GM12864 (cell line): ENCODE measurements at places on chromosomes 5 and 9.

DNA sequence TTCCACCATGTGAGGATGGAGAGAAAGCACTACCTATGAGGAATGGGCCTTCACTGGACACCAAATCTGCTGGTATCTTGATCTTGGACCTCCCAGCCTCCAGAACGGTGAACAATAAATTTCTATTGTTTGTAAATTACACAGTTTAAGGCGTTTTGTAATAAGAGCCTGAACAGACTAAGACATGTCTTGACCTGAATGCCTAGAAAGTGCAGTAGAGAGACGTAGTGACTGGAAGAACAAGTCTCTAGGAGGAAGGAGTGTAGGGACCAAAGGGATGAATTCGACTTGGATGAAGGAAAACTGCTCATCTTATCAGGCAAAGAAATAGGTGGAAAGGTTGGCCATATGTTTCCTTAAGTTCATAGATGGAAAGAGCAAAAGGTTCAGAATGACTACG lies 309.8 kb upstream of the RGMB start:
- no peak for DNase-seq

DNA sequence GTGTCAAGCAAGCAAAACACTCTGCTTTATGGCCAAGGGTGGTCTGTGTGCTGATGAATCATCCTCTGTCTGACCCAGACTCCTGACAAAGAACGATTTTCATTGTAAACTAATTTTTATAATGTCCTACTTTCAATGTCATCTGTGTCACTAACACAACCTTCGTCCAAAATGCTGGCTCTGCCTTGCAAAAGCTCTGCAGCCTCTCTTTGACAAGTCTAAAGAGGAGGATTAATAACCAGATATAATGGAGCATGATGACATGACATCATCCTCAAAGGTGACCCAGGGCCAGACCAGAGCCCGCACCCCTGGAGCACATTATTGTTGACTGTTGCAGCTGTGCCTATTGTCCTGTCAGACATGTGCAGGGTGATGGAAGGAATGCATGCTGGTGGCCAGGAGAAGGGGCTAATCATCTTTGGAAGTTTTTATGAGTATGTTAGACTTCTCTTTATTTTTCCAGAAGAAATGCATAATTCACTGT lies 589.4 kb downstream of the NR2F1-AS1 start:
- no peak for DNase-seq

GRCh38 chr5:40406741-40407211 lies 272.9 kb upstream of the PTGER4 start:
- no peak for DNase-seq

DNA sequence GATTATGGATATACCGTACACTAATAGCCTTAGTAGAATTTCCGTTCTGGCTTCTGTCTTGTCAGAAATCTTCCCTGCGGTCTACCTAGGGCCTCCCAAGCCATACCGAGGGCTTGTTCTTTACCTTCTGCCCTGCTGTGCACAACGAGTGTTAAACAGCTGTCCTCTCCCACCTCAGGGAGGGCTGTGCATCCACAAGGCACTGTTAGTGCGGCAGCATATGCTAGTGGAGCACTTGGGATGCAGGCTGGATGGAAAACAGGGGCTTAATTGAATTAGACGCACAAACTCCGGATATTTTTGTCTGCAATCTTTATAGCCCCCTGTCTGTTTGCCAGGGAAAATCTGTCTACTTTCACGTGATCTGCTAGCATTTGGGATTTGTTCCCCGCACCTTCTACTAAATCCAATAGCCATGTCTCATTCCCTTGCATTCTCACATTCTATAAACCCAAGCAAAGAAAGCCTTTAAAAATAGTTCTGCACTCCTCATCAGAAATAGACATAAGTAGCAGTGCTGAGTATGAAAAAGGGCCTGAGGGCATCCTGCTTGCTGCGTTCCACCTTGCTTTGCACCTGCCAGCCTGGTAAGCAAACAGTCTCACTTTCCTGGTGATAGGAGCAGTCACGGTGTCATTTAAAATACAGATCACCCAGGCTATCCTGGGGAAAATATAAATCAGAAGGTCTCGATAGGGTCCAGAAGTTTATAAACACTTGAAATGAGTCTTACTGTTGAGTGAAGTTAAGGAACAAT lies 382.6 kb downstream of the RASEF start:
- no peak for DNase-seq

GRCh38 chr5:144812763-144813162 lies 642.1 kb downstream of the KCTD16 start:
- DNase-seq, result no peak

DNA sequence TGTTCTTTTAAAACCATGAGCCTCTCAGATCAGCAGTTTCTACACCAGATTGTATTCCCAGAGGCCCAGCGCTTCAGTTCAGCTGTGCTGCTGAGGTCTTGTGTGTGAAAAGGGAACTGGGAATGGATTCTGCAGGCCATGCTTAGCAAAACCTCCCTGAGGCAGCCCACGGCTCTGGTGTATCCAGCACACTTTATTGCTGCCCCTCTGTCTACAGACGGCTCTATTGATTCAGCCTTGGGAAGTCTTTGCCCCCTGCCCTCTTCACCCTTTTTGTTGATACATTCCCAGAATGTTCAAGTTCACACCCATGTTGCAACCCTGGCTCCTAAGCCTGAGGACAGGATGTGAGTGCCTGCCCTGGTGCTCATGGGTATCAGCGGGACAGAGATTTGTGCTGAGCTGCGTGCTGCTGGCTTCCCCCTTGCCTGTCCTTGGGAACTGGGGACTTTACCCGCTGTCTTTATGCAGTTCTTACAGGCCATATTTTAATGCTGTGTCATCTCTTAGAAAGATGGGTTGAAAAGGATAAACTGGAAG lies 37.3 kb downstream of the ARHGAP26 start:
- DNase-seq, result no peak

- DNase-seq, result no peak
Observed at GRCh38 chr5:66363097-66363496, 219.0 kb downstream of the SREK1 start.

DNA sequence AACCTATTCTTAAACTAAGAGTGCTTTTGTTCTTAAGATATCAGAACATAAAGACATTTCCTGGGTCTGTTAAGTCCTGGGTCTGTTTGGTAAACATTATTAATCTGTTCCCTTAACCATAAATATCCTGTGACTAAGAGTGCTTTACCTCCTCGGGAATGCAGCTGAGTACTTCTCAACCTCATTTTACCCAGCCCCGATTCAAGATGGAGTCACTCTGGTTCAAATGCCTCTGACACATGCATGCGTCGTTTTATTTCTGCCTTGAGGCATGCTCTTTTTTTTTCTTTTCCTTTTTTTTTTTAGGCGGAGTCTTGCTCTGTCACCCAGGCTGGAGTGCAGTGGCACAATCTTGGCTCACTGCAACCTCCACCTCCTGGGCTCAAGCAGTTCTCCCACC lies 39.8 kb upstream of the FBXL17 start:
- DNase-seq, result no peak

DNA sequence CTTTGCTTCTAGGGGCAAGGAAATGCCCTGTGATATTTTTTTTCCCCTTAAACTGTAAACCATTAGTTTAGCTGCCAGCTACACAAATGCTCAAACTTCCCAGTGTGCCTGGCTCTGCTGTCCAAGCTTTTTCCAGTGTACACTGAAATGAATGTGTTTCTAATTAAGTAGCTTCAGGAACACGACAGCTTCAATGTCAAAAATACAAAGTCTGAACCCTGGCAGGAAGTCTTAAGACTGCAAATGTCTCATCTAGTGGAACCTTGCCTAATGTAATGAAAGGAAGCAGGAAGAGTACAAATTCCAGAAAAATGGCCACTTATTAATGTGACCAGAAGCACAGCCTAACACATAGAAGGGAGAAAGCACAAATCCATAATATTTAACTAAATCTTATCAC lies 255.2 kb downstream of the CRB2 start:
- DNase-seq, result no peak
